ENCODE measurements at places on chromosomes 6 and 20.

DNA sequence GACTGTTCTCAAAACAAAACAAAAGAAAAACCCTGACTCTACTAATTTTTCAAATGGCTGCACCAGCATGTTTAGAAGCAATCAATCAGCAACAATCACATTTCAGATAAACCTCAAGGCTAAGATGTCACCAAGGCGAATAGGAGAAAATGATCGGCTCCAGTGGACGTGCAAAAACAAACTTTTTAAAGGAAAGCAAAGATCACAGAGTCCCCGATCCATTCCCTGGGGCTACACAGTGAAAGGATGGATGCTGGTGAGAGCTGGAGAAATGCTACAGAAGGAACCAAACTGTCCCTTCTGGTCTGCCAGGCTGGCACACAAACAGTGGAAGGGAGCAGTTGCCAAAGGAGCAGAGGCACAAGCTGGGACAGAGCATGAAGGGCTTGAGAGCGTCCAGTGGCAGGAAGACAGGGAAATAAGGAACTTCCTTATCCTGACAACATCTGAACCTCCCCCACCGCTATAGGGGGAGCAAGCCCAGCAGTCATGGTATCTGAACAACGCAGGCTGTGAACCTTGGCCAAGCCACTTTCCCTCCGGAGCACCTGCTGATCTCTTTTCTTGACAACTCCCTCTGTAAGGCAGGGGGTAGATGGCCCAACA lies 73.7 kb upstream of the HIVEP1 start:
- DNase-seq: no peak

DNA sequence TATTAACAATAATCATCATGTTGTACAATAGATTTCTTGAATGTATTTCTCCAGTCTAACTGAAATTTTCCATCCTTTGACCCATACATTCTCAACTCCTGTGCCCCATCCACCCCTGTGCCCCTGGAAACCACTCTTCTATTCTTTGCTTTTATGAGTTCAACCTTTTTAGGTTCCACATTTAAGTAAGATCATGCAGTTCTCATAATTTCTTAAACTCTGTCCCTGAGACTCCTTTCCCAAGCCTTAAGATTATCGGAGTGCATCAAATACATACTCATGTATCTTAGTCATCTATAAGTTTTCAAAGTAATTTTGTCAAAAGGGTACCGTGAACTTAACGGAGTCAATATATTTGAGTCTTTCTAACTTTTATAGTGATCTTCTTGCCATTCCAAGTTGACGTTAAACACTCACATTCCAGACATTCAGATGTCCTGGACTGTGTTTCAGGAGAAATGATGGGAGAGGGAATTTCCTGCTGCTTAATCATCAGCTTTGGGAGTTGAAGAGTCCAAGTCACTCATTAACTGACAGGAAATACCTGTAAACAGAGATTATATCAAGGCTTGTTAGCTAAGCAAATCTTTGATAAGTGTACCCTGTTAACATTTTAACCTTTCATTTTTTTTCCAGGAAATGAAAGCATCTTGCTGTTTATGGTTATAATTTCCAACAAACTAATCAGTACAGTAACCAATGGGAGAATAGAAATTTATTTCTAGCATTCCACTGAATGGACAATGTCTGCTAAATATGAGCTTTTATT lies 73.3 kb downstream of the ADGRG6 start:
- peak; percentile 99 for DNase-seq

DNA sequence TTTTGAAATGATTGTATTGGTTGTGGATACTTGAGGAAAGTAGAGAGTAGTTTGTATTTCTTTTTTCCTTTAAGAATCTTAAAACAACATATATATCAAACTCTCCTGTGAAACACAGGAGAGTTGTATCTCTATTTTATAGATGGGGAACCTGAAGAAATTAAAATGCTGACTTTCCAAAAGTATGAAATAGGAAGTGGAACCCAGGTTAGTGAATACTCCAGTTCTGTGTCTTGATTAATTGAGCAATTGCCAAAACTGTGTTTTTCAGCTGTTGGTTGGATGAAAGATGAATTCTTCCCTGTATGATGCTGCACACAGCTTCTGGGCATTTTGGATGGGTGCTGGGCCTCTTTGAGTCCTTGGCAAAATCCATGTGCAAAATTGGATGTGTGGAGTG lies 86.3 kb downstream of the ARID1B start:
- DNase-seq: no peak

GRCh38 chr6:25486550-25486949 lies 165.5 kb upstream of the SCGN start:
- DNase-seq: no peak

DNA sequence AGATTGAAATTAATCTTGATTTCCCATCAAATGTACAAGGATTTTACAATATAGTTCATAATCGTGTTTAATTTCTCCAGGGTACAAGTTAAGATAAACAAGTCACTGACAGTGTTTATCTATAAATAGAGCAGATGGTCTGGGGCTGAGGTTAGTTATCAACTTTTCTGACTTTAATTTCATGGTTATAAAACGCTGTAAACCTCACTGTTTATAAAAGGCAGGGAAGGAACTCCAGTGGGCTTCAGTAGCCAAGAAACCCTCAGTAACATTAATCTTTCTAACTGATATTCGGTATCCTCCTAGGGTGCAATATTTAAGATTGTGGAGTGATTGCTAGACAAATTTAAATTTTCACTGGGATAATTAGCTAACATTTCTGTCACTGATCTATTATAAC lies 68.6 kb downstream of the GFRAL start:
- no peak for DNase-seq

- no peak for DNase-seq
These were observed 47.3 kb upstream of the BTBD3 start for GRCh38 chr20:11870411-11870810.

- peak; percentile 16 for DNase-seq
These were observed 30.4 kb downstream of the PSMB1 start for GRCh38 chr6:170522565-170523183.

- no peak for DNase-seq
These were observed 92.4 kb downstream of the DST start for GRCh38 chr6:56550301-56550700.

DNA sequence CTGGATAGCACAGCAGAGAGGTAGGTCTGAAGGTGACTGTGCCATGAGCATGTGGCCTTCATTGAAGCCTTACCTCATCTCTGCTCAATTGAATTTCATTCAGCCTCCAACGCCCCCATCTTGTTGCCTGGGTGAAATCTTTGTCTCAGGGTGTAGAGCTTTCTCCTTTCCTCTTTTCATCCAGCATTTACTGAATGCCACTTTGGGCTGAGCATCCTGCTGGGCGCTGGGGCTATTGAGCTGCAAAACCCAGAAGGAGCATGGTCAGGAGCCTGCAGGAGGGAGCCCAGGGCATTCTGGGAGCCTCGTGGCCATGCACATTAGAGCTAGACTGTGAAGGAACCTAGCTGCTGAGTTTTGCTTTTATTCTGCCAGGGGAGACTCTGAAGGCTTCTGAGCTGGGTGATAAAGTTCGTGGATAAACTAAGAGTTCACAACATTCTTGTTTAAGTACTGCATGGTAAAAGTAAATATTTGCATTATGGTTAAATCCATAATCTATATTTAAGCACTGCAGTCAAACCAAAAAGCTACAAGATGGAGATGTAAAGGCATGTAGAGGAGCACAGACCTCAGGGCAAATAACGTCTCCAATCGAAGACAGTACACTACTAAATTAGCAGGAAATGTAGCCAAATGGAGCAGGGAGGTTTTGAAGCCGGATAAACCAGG lies 13.2 kb upstream of the ASXL1 start:
- no peak for DNase-seq

GRCh38 chr6:158754738-158755137 lies 64.4 kb downstream of the EZR start:
- DNase-seq: no peak

- DNase-seq: peak; percentile 7
These were observed 348.3 kb upstream of the RSPO3 start for GRCh38 chr6:126770176-126770575.

DNA sequence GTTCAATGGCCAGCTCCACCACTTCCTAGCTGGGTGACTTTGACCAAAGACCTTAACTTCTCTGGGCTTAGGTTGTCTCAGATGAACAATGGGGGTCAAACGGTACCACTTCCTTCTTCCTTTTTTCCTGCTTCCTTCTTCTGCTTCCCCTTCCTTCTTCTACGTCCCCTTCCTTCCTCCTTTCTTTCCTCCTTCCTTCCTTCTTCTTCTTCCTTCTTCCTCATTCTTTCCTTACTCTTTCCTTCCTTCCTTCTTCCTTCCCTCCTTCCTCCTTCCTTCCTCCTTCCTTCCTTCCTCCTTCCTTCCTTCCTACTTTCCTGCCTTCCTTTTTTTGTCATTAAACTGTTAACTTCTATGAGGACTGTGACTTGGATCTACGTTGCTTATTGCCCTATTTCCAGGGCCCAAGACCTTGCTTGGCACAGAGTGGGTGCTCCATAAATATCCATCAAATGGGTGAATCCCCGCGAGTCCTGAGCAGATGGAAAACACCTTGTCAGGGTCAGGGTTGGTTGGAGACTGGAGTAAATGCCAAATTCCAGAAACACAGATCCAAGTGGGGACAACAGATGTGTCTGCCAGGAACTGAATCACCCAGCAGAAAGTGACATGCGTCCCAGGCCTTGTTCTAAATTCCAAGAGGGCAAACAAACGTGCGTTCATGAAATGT lies 243.3 kb downstream of the PREX1 start:
- no peak for DNase-seq

- no peak for DNase-seq
These were observed 199.8 kb upstream of the SASH1 start for GRCh38 chr6:148142821-148143220.

GRCh38 chr6:13314806-13315205 lies 13.5 kb downstream of the TBC1D7 start:
- no peak for DNase-seq

DNA sequence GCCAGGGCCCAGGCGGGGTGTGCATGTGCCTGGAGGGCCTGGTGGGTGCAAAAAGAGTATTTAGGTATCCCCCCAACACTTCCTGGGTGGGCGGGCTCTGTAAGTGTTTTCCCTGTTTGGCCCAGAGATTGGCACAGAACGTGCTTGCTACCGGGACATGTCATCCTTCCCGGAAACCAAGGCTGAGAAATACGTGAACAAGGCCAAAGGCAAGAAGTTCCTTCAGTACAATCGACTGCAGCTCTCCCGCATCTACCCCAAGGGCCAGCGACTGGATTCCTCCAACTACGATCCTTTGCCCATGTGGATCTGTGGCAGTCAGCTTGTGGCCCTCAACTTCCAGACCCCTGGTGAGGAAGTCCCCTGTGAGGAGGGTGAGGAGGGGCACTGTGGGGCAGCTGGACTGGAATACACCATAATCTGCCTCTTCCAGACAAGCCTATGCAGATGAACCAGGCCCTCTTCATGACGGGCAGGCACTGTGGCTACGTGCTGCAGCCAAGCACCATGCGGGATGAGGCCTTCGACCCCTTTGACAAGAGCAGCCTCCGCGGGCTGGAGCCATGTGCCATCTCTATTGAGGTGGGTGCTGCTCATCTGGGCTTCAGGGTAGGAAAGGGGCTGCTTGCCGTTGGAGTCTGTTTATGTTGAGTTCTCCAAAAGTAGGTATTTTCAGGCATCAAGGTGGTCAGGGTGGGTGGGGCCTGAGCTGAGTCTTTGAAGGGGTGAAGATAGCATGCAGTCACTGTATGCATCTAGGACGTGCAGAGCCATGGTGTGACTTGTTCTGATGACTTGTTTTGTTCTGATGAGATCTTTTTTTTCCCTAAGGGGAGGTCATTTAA lies 35.2 kb downstream of the PLCG1 start:
- DNase-seq: no peak

DNA sequence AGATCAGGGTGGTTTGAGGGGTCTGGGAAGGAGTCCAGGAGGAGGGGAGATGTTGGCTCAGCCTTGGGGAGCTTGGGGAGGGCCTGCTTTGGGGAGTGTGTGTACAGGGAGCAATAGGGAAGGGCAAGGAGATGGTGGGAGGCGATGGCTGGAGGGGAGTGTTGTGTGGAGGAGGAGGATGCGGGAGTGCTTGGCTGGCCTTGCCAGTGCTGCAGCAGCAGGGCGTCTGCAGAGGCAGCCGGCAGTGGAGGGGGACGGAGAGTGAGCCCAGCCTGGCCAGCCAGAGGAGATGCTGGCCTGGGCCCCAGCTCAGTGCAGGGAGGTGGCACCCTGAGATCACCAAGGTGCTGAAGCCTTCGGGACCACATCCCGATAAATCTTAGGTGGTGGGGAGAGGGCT lies 3.9 kb downstream of the IP6K3 start:
- no peak for DNase-seq

DNA sequence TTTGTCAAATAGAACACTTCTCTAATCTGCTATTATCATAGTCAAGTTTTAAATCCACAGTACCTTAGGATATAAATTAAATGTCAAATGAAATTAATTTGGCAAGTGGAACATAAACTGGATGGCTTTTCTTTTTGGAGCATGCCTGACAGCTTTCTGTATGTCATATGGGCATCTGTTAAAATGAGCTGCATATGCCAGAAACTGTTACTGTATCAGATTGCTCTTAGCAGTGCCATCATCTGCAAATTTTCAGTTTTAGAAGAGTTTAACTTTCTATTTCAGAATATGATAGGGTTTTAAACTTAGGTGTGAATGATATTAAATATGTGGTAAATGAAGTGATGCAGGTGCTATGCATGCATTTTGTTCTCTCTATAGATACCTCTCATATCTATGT lies 3.4 kb upstream of the EEF1E1 start:
- no peak for DNase-seq

- DNase-seq: no peak
These were observed 184.8 kb downstream of the KIF6 start for GRCh38 chr6:39540454-39540853.

GRCh38 chr6:129516787-129517186 lies 193.2 kb downstream of the ARHGAP18 start:
- no peak for DNase-seq

DNA sequence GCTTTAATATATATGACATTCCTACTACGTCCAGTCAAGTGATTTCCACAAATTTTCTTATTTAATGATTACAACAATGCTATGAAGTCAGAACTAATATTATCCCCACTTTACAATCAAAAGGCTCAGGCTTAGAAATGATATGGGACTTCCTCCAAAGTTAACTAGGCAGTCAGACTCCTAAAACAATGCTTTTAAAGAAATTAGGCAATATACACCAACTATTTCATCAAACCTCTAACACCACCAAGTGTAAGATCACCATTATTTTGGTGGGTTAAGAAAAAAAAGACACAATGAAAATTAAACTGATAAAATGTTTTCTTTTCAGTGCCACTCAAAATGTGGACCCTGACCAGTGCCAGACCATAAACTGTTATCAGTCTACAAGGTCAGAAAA lies 256.1 kb upstream of the RUNX2 start:
- no peak for DNase-seq

Data from fibroblast of skin of right biceps (primary cell).